Right renal pelvis (tissue), 4 donors: ENCODE measurements at places on chromosomes 1 and 21. TPM values are rescaled to one million over a fixed set of nuclear protein-coding genes. Genes with fewer than 3 reads are reported as not detected.

DNA sequence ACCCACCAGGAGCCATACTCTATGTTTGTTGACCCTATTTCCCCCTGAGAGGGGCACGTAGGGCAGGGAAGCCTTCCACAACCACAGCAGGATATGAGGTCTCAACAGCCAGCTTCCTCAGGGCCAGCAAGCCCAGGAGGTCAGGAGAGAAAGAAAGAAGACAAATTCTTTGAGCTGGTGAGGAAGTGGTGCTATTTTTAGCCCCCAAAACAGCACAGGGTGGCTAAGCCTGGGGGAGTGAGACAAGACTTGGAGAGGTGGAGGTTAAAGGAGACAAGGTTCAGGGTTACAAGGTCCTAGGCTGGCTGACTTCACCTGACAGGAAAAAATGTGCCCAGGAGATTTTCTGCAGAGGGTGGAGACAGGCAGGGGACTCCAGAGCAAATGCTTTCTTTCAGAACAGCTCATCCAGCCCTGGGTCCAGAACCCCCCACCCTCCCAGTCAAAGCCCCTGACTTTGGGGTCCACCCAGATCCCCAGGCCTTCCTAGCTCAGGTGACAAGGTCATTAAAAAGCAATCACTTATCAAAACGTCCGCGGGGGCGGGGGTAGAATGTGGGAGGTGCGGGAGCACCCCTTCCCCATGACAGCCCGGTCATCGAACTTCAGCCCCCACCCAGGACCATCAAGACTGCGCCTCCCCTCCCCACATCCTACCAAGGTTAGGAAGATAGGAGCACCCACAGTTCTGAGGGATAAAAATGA, 1.3 kb downstream of the SV2A start:
- DNase-seq = no peak

DNA sequence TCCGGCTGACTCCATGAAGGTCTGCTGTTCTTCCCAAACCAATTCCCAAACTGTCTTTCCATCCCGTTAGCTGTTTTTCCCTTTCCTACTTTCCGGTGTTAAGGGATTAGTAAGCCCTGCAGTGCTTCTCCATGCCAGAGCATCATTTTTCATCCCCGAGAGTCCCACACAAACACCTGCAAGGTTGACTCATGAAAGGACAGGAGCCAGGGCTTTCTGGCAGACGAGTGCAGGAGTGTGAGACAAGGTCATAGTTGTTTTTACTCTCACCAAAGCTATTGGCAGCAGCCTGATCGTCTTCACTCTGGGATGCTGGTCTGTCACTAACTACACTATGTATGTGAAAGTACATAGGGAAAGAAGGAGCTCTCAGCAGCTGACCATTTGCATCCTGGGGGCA, 10.2 kb upstream of the BECN2 start:
- no peak for DNase-seq

DNA sequence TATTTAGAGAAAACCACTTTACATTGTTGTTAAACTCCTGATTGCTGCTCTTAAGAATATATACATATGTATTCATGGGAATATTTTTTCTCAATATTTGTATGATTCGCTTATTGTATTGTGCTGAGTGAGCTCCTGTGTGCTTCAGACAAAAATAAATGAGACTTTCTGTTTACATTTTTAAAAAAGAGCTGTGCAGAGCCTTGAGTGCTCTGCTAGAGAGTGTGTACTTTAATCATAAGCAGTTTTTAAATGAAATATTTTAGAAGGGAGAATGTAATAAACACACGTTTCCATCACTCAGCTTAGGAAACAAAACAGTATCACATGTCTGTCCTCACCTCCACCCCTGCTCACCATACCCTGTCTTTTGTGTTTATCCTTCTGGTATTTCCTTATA, 9.7 kb downstream of the PTPN14 start:
- no peak for DNase-seq

- no peak for DNase-seq
Measured at GRCh38 chr1:163436140-163436812, 114.5 kb downstream of the NUF2 start.

DNA sequence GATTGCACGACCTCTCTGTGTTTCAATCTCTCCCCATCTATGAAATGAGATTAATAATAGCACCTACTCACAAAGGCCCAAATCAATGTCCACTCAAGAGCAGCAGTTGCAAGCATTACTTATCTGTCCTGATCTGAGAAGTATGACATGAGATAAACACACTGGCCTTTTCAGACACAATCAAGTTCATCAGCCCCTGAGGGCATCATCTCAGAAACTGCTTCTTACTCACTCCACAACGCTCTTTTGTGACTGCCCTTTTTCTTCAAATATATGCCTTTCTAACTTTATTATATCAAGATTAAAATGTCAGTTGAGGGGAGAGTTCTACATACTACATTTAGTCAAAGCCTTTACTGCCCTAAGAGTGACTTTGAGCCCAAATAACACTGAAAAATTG, 371.9 kb upstream of the SPAG17 start:
- DNase-seq = no peak

GRCh38 chr21:34933609-34934335, 115.3 kb downstream of the RUNX1 start:
- no peak for DNase-seq

GRCh38 chr1:54331091-54331772, 75.0 kb downstream of the SSBP3 start:
- DNase-seq = no peak

DNA sequence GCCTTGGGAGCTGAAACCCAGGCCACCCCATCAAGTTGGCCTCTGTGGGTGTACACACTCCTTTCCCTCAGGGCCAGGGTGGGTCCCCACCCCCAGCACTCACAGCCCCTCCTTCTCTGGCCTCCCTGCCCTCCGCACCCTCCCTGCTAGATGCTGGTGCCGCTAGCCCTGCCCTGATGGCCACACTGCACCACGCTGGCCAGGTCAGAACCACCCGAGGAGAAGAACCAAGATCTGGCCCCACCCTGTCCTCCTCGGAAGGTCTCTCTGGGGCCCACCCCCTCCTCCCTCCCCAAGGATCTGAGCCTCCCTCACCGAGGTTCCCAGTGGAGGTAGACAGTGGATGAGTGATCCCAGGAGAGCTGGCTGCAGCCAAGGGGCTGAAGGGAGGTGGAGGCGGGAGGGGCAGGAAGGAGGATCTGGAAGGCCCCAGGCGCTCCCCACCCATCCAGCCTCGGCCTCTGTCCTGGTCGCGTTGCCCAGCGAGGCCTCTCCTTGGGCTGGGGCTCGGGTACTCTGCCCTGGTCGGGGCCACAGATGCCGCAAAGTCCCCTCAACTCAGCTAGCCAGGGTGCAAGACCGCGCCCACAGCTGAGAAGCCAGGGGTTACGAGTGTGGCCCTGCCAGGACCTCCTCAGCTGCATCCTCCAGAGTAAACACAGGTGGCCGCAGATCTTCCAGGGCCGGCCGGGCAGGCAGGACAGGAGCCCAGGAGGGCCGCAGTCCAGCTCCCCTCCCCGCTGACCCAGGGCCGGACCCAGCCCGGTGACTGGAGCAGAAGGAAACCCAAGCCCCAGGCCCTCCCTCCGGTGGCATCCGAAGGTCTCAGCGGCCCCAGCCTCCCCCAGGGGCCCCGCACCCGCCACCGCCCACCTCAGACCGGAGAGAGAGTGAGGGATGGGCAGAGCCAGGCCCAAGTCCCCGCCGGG, 5.2 kb downstream of the B3GALT6 start:
- no peak for DNase-seq

DNA sequence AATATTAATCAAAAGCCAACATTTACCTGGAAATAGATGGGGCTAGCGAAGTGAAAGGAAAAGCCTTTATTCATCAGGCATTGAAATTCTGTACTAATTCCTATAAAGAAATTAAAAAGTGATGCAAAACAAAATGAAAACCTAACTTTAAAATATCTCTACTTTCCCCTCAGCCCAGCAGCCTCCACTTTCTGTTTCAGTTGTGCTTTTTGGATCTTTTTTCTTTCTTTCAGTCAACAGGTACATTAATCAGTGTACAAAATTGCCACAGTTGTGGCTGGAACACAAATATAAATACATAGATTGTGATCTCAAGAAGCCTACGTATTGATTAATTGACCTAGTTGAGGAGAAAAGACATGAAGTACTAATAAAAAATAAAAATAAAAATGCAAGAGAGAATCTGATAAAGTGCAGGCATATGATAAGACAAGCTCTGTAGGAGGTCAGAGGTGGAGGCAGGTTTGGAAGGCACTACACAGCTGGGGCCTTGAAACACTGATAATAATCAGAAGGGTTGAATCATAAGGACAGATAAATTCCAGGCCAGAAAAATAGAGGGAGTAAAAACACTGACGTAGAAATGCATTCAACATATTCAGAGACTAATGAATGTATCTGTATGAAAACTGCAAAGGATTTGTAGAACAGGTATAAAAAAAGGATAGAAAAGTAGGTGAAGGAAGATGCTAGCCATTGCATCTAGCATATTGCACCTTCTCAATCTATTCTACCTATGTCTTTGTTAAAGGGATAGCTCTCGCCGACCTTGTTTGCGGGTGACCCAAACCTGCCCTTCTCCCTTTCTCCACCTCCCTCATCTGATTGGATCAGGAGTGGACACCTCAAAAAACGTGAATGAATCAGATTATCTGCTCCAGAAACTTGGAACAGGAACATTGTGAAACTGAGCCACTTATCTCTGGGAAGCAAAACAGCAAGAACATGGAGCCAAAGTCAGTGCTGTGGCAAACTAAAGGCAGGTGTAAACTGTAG, 607.8 kb upstream of the ADGRL2 start:
- no peak for DNase-seq

DNA sequence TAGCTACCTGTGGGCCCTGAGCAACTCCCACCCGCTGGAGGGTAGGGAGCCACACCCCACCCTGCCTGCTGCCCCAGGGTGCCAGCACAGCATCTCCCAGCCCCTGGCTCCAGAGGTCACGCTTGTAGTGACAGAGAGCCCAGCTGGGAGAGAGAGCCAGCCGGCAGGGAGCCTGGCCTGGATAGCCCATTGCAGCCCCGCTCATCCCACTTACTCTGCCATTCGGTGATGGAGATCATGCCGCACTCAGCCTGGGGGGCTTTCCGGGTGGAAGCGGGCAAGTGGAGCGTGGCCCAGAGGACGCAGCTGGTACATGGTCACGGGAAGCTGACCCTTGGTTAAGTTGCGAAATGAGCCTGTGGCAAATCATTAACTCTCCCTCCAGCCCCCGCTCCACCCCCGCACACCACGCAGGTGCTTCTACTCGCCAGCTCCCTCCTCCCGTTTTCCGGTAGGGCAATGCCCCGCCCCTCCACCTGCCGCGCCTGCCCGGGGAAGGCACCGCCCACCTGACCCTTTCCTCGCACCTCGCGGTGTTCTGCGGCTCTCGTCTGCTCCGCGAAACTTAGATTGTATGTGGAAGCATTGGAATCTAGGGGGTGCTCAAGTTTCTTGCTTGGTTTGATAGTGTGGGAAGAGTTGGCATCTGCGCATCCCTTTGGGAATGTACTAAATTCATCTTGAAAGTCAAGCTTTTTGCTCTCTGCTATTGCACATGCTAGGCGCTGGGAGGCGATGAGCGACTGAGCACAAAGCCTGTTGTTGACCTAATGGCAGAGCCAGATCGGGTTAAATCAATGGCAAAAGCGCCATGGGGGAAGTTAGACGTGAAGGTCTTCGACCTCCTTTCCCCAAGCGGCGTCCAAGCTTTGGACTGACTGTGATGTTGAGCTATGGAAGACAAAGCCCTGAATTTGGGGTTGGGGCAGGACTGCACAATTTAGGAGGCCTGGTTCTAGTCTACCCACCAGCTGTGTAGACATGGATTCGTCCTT, at the start of gene GOLT1A:
Gene GOLT1A, minus strand, starts transcription at position 321 of the 995 bp plus-strand sequence. Its CDS starts 82 bp downstream, at position 239.
- peak; percentile 71 for DNase-seq

- no peak for DNase-seq
Measured at GRCh38 chr1:74728736-74729135, 4.1 kb downstream of the CRYZ start.

DNA sequence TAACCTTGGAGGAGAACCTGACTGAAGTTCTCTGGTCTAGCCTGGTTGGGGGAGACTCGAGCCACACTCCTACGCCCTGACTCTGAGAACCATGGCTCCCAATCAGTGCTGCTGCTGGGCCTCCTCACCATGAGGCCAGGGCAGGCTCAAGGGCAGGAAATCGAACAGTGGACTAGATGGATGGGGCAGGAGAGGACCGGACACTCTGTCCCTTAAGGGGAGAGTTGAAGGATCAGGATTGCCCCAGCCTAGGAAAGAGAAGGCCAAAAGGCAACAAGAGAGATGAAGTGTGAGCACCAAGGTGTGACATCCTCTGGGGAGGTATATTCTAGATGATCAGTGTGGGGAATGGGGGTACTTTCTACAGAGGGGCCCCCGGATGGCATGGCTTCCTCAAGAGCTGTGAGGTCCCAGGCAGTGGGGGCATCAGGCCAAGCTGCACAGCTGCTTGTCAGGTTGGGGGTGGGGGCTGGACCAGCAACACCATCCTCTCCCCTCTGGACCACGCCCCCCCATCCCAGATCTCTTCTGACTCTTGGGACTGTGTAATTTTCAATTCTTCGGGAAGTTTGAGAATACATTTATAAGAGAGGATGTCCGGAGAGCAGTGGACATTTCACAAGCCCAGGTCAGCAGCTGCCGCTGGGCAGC, 34.0 kb downstream of the MX1 start:
- no peak for DNase-seq

GRCh38 chr1:116832308-116832931, 77.3 kb upstream of the PTGFRN start:
- DNase-seq = no peak

- no peak for DNase-seq
Measured at GRCh38 chr21:37032877-37033471, 26.5 kb downstream of the RIPPLY3 start.

GRCh38 chr1:118335331-118335732, 150.3 kb upstream of the SPAG17 start:
- DNase-seq = no peak

Gene RNF220
- polyA plus RNA-seq = 96.1 TPM

Gene KCNC4
- polyA plus RNA-seq = 4.9 TPM

Gene SLFNL1
- polyA plus RNA-seq = 0.40 TPM

Gene DIRAS3
- polyA plus RNA-seq = 2.5 TPM

Gene FAM151A
- 35.1 TPM for polyA plus RNA-seq

Gene ASAP3
- 35.9 TPM for polyA plus RNA-seq

Gene SPOCD1
- 0.34 TPM for polyA plus RNA-seq

Gene SPATA46
- polyA plus RNA-seq = 1.6 TPM

Gene OVAAL
- polyA plus RNA-seq = not detected

Gene KCNH1
- 0.28 TPM for polyA plus RNA-seq
